ENCODE measurements at places on chromosomes 11 and 22. TPM values are rescaled to one million over a fixed set of nuclear protein-coding genes. Genes with fewer than 3 reads are reported as not detected.

DNA sequence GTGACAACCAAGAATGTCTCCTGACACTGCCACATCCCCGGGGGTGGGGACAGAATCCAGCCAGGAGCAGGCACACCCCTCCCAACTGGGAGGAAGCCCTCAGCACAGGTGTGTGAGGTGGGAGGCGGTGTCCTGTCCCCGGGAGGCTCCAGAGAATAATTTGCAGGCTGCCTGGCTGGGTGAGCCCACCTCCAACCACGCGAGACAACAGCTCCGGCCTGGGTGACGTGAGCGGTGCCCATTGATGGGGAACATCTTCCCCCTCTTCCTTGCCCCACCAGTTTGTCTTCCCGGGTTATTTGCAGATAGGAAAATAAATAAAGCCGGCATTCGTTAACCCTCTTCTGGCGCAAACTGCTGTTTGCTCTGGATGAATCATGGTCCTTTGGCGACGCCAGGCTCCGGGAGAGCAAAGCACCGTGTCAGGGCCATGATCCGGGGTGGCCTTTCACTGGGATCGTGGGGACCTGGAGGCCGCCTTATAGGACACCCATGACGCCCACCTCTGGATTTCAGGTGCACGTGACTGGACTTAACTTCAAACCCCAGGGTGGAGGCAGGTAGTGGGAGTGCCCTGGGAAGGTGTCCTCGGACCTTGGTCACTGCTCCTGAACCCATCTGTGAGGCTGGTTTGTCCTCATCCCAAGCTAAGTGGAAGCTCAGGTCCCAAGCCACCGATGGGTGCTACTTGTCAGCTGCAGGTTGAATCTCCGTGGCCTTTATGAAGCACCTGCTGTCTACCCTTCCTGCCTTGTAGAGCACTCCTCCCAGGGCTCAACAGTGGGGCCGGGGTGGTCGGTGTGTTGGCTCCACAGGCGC is 13.9 kb downstream of the CCND1 start:
- no peak for DNase-seq

KRTAP5-8 gene
- total RNA-seq = not detected

DNA sequence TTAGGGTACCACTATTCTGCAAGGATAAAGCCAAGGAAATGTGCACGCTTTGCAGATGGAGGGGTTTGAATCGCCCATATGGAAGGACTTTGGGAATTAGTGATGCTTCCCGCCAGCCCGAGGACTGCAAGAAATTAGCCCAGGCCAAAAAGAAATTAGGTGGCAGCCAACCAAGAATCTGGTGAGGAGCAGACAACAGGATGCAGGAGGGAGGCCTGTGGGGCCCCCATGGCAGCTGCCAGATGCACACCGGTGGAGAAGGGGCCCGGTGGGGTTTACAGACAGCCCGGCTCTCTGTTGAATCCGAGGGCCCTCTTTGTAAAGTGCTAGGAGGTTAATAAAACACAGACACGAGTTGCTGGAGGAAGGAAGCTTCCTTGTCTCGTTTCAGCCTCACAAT is 73.5 kb downstream of the TIMP3 start:
- DNase-seq = no peak

DNA sequence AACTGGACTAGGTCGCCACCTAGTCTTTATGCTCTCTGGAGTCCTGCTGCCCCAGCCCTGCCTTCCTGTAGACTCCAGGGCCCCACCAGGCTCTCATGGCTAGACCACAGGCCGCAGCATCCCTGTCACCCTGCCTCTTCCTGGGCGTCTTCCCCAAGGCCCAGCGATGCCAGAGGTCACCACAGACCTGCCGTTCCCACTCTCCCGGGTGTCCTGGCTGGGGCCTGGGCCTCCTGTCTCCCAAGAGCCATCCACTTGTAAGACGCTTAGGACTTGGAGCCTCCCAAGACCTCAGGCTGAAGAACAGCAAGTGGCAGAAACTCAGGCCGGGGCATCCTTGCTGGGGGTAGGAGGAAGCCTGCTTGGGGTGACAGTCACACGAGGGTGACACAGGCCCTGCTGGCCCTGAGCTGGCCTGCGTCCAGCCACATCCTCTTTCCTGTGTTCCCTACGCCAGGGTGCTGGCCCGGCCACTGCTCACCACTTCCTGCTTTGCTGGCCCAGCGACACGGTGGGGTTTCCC is 2.0 kb upstream of the TCIRG1 start:
- no peak for DNase-seq

DNA sequence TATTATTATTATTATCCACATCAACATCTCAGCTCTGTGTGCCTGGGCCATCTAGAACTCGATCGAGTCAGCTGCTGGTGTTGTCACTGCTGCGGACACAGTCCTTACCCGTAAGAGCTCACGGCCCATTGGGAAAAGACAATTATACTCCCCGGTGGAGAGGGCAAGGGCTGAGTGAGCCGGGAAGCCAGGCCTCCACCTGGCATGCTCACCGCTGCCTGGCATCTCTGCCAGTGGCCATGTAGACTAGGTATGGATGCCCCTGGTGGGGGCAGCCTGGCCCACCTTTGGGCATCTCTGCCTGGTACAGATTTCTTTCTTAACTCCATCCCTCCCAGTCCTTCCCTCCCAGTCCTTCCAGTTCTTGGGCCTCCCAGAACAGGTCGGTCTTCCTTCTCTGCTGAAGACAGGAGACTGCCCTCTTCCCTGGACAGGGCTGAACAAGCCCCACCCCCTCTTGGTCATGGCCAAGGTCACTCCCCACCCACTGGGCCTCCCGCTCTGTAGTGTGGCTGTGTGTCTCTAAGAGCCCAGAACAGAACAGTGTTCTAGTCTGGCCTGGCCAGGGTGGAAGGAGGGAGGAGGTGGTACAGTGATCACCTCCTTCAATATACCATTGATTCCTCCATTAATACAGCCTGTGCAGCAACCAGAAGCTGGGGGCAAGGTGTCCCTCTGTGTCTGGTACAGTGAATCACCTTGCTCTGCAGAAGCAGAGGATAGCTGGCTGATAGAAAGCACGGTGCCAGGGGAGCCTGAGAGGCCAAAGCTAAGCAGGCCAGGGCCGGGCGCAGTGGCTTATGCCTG is 57.7 kb downstream of the FLRT1 start:
- no peak for DNase-seq

Measured in activated naive CD8-positive, alpha-beta T cell treated with anti-CD3 and anti-CD28 coated beads for 36 hours (primary cell).